ENCODE measurements at places on chromosomes 3 and 15. TPM values are rescaled to one million over a fixed set of nuclear protein-coding genes. Genes with fewer than 3 reads are reported as not detected.

DNA sequence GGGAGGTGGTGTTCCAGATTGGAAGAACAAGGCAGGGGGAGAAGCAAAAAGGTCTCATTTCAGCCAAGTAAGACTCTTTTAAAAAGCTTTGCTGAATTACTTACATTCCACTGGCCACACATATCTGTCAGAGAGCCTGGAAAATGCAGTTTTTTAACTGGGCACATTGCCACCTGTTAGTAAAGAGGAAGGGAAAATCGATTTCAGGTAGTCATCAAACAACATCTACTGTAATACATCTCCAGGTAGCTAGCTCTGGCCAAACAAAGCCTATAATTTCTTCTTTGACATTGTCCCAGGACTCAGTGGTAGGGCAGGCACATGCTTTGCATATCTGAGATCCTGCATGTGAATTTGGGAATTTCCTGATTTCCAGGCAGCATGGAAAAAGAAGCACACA, 480.7 kb upstream of the SUCLG2 start:
- peaks cover 4% of the 10 kb centered on the region for H3K36me3 ChIP-seq
- no peak for DNase-seq
- H3K27ac ChIP-seq, result no peak overlapping the region
- H3K4me3 ChIP-seq, result no peak overlapping the region
- peaks cover 1% of the 10 kb centered on the region for H3K27me3 ChIP-seq

- no peaks in the 10 kb centered on the region for H3K4me1 ChIP-seq
- H3K4me3 ChIP-seq, result no peak overlapping the region
- no peaks in the 10 kb centered on the region for H3K27me3 ChIP-seq
- peak; percentile 81 for DNase-seq
Measured at GRCh38 chr15:72722071-72722696, 36.2 kb downstream of the BBS4 start.

DNA sequence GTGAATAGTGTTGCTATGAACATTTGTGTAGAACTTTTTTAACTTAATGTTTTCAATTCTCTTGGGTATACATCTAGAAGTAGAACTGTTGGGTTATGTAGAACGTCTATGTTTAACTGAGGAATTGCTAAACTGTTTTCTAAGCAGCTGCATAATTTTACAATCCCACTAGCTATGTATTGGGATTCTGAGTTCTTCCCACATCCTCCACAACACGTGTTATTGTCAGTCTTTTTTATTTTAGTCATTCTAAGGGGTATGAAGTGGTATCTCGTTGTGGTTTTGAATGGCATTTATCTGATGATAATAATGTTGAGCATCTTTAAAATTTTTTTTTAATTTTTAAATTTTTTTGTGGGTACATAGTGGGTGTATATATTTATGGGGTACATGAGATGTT, 55.0 kb upstream of the NPHP3 start:
- H3K27ac ChIP-seq, result no peak overlapping the region
- no peaks in the 10 kb centered on the region for H3K36me3 ChIP-seq
- H3K4me1 ChIP-seq, result no peaks in the 10 kb centered on the region
- DNase-seq, result no peak

- no peak overlapping the region for H3K4me3 ChIP-seq
- H3K27me3 ChIP-seq, result peaks cover 8% of the 10 kb centered on the region
- no peaks in the 10 kb centered on the region for H3K36me3 ChIP-seq
- no peak for DNase-seq
- H3K4me1 ChIP-seq, result no peaks in the 10 kb centered on the region
- no peak overlapping the region for H3K27ac ChIP-seq
Measured at GRCh38 chr3:123365450-123366143, 83.3 kb downstream of the ADCY5 start.

GRCh38 chr15:32825219-32825618, 107.4 kb downstream of the GREM1 start:
- H3K4me1 ChIP-seq, result no peaks in the 10 kb centered on the region
- H3K4me3 ChIP-seq, result no peak overlapping the region
- no peaks in the 10 kb centered on the region for H3K36me3 ChIP-seq
- H3K27ac ChIP-seq, result no peak overlapping the region
- no peak for DNase-seq
- peaks cover 8% of the 10 kb centered on the region for H3K27me3 ChIP-seq

GRCh38 chr3:116563351-116563750, 118.1 kb upstream of the LSAMP start:
- no peak overlapping the region for H3K4me3 ChIP-seq
- no peaks in the 10 kb centered on the region for H3K36me3 ChIP-seq
- no peaks in the 10 kb centered on the region for H3K4me1 ChIP-seq
- no peak for DNase-seq

DNA sequence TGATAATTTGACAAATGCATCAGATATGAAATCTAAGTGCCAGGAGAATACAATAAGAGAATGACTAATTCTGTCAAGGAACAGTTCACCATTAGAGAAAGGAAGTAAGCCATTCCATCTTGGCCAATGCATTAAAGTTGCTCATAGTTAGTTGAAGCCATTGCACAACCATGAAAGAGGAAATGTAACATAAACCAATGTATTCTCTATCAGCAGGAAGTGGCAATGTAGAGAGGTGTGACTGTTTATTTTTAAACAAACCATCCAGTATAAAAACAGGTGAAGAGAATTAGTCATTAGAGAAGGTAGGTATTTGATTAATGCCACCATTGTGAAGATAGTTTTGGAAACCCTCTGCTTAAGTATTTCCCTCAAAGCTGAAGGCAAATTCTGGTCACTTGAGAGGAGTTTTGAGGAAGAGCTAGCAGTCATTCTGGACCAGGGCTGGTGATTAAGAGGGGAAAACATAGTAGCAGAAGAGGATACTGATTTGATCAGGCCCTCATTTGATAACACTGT, 10.7 kb upstream of the ANXA2 start:
- DNase-seq, result no peak

DNA sequence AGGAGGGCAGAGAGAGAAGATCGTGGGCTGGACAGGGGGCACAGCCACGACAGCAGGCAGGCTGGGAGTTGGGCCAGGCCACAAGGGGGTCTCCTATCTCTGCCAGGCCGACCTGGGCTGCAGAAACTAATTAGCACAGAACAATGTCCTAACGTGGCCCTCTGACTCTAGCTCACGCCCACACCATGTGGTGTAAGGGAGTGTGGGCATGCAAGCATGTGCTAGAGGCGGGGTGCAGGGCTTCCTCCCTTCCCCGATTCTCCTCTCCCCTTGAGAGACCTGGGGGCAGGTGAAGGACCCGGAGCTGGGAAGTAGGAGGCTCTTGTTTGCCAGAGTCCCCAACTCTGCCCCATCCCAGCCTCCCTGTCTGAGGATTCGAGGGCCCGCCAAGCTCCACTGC, 65.5 kb downstream of the LINGO1 start:
- DNase-seq, result no peak
- no peak overlapping the region for H3K4me3 ChIP-seq
- no peak overlapping the region for H3K27ac ChIP-seq
- H3K27me3 ChIP-seq, result no peaks in the 10 kb centered on the region

DNA sequence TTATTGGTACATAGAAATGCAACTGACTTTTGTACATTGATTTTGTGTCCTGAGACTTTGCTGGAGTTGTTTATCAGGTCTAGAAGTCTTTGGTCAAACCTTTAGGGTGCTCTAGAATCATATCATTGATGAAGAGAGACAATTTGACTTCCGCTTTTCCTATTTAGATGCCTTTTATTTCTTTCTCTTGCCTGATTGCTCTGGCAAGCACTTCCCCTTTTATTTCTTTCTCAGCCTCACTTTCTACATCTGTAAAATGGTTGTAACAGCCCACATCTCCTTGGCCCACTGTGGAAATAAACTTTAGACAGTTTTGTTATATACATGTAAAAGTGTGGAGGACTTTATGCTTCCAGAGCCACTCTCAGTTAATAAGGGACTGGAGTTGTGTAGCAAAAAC, 14.0 kb downstream of the PLA1A start:
- no peaks in the 10 kb centered on the region for H3K4me1 ChIP-seq
- H3K27ac ChIP-seq, result no peak overlapping the region
- no peak for DNase-seq
- no peak overlapping the region for H3K4me3 ChIP-seq

DNA sequence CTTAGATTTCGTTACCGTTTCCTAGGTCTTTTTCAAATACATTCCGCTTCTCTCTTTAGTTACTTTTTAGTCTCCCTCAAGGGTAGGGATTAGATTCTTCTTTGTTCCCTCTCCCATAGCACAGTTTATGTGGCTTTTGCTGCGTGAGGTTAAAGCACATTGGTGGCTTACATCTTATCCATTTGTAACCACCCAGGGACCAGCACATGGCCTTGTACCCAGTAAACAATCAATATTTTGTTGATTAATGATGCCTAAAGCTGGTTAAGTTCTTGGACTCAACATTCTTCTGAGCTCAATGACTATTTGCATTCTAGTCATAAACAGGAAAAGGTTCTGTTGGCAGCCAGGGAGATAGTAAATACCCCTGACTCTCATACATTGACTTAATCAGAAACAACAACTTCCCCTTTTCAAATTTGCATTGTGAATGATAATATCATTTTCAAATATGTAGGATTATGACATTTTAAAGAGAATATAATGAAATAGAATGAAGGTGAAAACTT, 60.2 kb downstream of the CACNA1D start:
- DNase-seq, result no peak
- peaks cover 8% of the 10 kb centered on the region for H3K27me3 ChIP-seq
- no peaks in the 10 kb centered on the region for H3K36me3 ChIP-seq
- peaks cover 5% of the 10 kb centered on the region for H3K4me1 ChIP-seq
- no peak overlapping the region for H3K4me3 ChIP-seq

DNA sequence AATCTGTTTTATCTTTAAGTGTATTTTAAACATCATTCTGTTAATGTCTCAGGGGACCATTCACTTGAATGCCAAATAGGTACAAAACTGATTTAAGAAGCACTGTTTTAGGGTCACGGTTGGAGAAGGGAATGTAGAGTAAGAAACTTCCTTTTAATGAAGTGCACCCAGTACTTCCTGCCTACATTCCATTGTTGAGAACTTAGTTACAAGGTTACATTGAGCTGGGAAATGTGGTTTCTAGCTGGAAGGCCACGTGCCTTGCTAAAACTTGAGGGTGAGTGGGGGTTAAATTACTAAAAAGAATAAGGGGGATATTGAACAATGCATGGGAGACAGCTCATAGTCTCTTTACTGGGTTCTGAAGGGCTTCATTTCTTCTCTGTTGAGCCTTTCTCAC, 78.3 kb upstream of the TBC1D5 start:
- no peaks in the 10 kb centered on the region for H3K4me1 ChIP-seq
- H3K4me3 ChIP-seq, result no peak overlapping the region
- H3K27me3 ChIP-seq, result peaks cover 7% of the 10 kb centered on the region
- H3K27ac ChIP-seq, result no peak overlapping the region
- no peak for DNase-seq

- no peak overlapping the region for H3K27ac ChIP-seq
- DNase-seq, result no peak
- no peak overlapping the region for H3K4me3 ChIP-seq
- no peaks in the 10 kb centered on the region for H3K27me3 ChIP-seq
- no peaks in the 10 kb centered on the region for H3K4me1 ChIP-seq
- no peaks in the 10 kb centered on the region for H3K36me3 ChIP-seq
Measured at GRCh38 chr3:125651244-125651643, 55.9 kb upstream of the OSBPL11 start.

DNA sequence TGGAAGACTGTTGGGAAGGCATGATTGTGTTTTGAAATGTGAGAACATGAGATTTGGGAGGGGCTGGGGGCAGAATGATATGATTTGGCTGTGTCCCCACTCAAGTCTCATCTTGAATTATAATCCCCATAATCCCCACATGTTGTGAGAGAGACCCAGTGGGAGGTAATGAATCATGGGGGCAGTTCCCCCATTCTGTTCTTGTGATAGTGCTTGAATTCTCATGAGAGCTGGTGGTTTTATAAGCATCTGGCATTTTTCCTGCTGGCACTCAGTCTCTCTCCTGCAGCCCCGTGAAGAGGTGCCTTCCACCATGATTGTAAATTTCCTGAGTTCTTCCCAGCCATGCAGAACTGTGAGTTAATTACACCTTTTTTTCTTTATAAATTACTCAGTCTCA, 430.5 kb downstream of the OTOL1 start:
- H3K27me3 ChIP-seq, result no peaks in the 10 kb centered on the region
- H3K27ac ChIP-seq, result no peak overlapping the region
- no peak for DNase-seq
- H3K36me3 ChIP-seq, result no peaks in the 10 kb centered on the region
- H3K4me3 ChIP-seq, result no peak overlapping the region

GRCh38 chr3:74636981-74637380, 22.5 kb upstream of the CNTN3 start:
- no peak overlapping the region for H3K4me3 ChIP-seq
- no peaks in the 10 kb centered on the region for H3K36me3 ChIP-seq
- no peak for DNase-seq
- H3K27ac ChIP-seq, result no peak overlapping the region
- no peaks in the 10 kb centered on the region for H3K4me1 ChIP-seq
- no peaks in the 10 kb centered on the region for H3K27me3 ChIP-seq

- DNase-seq, result no peak
- H3K27me3 ChIP-seq, result no peaks in the 10 kb centered on the region
- H3K4me3 ChIP-seq, result no peak overlapping the region
- H3K36me3 ChIP-seq, result peaks cover 25% of the 10 kb centered on the region
- H3K4me1 ChIP-seq, result peaks cover 6% of the 10 kb centered on the region
Measured at GRCh38 chr15:68177742-68178141, 27.4 kb downstream of the CALML4 start.

GRCh38 chr3:62373215-62373614, at the start of gene FEZF2:
Gene FEZF2, minus strand, starts transcription at chr3:62373550. Its CDS starts 682 bp downstream, at chr3:62372868.
- no peak for DNase-seq
- H3K4me3 ChIP-seq, result no peak within 1 kb of the TSS
- peaks cover 88% of the 10 kb centered on the region for H3K27me3 ChIP-seq
- peaks cover 7% of the 10 kb centered on the region for H3K4me1 ChIP-seq
- no peak within 1 kb of the TSS for H3K27ac ChIP-seq
- peaks cover 1% of the 10 kb centered on the region for H3K36me3 ChIP-seq

GRCh38 chr15:69668039-69668705, 215.6 kb downstream of the RPLP1 start:
- no peaks in the 10 kb centered on the region for H3K27me3 ChIP-seq
- DNase-seq, result no peak
- peak overlapping the region; percentile 44 for H3K27ac ChIP-seq
- H3K36me3 ChIP-seq, result no peaks in the 10 kb centered on the region
- peaks cover 45% of the 10 kb centered on the region for H3K4me1 ChIP-seq

GRCh38 chr15:98292442-98293240, 332.1 kb downstream of the ARRDC4 start:
- no peaks in the 10 kb centered on the region for H3K36me3 ChIP-seq
- H3K27ac ChIP-seq, result no peak overlapping the region
- peak; percentile 63 for DNase-seq
- no peak overlapping the region for H3K4me3 ChIP-seq
- peaks cover 2% of the 10 kb centered on the region for H3K4me1 ChIP-seq
- peaks cover 13% of the 10 kb centered on the region for H3K27me3 ChIP-seq

GRCh38 chr3:38136393-38136776, 542 bp downstream of the ACAA1 start:
- peaks cover 48% of the 10 kb centered on the region for H3K36me3 ChIP-seq
- H3K27ac ChIP-seq, result peak overlapping the region; percentile 98
- peaks cover 58% of the 10 kb centered on the region for H3K4me1 ChIP-seq
- peak overlapping the region; percentile 92 for H3K4me3 ChIP-seq

GOLGA8J gene
- 0.38 TPM for total RNA-seq

SHC4 gene
- 2.5 TPM for total RNA-seq

SH2D7 gene
- not detected for total RNA-seq

NOX5 gene
- total RNA-seq, result not detected

ZNF502 gene
- 2.0 TPM for total RNA-seq

SERPINI2 gene
- not detected for total RNA-seq

BBS4 gene
- total RNA-seq, result 11.4 TPM

CIB2 gene
- 1.6 TPM for total RNA-seq

SLITRK3 gene
- total RNA-seq, result not detected

AP3B2 gene
- 0.16 TPM for total RNA-seq

GABPB1 gene
- 33.2 TPM for total RNA-seq
